ENCODE measurements at places on chromosomes 5 and 9.

- no peak for DNase-seq
Observed at GRCh38 chr5:96408210-96408777, 24.8 kb downstream of the PCSK1 start.

DNA sequence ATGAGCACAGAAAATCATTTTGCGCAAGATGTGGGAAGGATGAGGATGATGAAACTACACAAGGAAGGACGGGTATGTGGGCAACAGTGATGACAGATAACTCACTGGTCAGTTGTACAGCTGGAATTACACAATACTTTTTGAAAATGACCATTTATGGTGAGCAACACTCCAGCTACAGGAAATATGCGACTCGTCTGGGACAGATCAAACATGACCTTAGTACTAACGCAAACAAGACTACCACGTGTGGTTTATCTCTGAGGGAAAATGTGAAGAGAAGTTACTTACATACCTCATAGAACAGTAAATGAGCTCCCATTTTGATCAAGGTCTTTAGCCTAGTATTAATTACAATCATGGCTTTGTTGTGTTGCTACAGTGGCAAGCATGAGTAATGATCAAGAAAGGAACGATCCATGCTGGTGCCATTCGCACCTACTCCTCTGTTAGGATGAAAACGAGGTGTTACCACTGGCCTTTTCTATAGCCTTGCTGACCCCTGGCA lies 456.9 kb downstream of the BNC2 start:
- no peak for DNase-seq

DNA sequence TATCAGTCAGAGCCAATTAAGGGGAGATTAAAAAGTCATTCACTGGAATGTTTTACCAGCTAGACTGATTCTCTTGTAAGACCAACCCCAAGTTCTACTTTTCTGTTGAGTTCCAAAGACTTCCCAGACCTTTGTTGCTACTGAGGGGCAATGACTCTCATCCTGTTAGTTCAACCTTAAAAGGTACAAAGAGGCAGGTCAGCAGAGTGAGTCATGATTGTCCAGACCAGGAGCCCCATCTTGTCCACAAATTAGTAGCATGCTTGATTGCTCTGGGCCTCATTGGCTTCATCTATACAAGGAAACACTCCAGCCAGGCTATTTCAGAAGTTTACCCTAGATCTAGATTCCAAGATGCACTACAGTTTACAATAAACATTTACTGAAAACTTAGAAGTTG lies 79.9 kb upstream of the IL7R start:
- no peak for DNase-seq

GRCh38 chr9:84708400-84708799 lies 38.9 kb downstream of the NTRK2 start:
- DNase-seq: no peak

GRCh38 chr9:136644343-136644592 lies 18.4 kb upstream of the EGFL7 start:
- no peak for DNase-seq

DNA sequence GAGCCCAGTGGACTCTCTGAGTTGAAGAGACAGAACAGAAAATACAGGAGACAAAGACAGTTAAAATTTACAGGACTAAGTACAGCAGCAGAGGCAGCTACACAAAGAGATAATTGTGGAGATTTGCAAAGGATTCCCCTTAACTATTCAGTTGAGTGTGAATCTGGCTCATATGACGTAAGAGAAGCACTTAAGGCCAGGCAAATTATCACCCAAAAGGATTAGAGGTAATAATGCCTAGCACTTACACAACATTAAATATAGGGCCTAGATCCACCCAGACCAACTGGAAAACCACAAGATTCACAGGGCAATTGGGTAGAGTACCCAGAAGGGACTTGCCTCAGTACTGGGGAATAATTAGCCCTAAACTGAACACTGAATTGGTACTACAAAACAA lies 41.3 kb downstream of the ADAMTS6 start:
- no peak for DNase-seq

DNA sequence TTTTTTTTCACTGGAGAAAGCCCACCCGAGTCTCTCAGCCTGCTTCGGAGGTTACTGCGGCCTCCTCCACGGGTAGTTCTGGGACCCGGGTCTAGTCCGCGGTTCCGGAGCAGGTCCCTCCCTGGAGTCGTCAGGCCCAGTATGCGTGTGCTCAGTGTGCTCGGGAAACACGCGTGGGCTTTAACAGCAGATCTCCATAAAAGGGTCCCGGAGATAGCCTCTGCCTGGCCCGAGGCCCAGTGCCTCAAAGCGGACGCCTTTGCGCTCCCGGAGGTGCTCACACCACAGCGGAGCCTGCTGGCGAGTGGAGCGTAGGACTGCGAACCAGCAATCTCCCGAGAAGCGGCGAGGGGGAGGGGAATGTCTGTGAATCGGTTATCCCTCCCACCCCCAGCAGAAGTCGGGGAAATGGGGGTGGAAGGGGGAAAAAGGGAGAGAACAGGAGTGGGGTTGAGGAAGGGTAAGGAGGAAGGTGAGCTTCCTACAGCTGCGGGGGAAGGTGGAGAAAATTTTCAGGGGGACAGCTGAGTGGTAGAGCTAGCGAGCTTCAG lies 28.7 kb downstream of the CDKN2A start:
- no peak for DNase-seq

DNA sequence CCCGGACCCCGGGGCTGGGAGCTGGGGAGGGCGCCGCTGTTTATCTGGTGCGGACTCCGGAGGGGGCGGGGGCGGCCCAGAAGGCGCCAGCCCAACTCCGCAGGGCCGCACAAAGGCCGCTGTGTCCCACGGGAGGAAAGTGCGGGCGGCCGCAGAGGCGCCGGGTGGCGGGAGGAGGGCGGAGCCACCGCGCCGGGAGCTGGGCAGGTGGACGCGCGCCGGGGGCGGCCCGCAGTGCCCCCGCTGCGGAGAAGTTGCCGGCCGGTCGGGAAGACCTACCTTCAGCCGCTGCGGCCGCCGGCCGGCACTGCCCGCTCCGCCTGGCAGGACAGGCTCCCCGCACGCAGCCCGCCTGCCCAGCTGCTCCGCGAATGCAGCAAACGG lies 43.6 kb downstream of the NACC2 start:
- peak; percentile 88 for DNase-seq

DNA sequence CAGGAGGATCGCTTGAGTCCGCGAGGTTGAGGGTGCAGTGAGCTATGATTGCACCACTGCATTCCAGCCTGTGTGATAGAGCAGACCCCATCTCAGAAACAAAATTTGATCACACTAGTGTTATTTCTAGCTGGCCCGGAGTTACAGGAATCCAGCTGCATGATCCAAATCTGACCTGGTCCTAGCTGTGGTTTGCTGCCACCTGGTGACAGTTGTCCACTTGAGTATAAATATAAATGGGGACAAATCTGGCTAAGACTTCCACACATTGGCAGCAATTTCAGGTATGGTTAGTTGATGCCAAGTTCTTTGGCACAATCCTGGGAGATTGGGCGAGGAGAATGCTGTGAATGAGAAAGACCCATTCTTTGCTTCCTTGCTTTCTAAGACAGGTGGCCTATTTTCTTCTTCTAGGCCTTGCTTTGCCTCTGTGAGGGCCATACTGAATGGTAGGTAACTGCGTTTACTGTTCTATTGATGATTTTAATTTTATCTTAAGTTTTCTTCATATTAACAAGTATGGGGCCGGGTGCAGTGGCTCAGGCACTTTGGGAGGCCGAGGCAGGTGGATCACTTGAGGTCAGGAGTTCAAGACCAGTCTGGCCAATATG lies 35.4 kb downstream of the UBE2R2 start:
- no peak for DNase-seq

GRCh38 chr5:5246736-5247135 lies 106.6 kb downstream of the ADAMTS16 start:
- DNase-seq: no peak
